ENCODE measurements at places on chromosomes 7 and 10.

DNA sequence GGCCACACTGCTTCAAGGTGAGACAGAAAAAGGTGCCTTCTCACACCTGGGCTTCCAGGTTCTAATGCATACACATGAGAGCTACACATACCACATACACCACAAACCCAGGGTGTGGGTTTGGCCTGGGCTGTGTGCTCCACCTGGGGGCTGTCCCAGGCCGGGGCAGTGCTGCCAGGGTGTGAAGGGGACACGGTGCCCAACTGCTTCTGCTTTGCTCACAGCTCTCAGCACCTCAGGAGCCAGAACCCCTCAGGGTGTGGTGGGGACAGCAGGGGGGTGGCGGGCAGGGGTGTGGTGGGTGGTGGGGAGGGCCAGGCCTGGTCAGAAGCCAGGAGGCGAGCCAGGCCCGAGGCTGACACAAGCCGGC is 51.1 kb downstream of the TMEM209 start:
- no peak for DNase-seq

DNA sequence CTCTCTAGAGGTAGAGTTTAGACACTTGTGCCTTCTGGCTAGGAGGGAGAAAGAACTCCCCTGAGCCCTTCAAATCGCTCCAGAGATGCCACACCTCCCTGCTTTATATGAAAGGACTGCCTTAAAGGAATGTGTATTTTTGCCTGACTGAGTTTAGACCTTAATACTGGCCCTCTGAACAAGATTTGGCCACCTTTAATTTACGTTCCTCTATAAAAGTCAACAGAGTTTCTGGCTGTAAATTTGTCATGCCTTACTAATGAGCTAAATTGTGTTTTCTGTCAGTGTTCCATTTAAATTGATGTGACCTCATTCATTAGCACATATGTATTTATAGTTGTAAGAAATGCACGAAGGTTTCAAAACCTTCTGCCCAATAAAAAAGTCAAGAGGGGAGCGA is 48.0 kb downstream of the SEMA3C start:
- no peak for DNase-seq

- no peak for DNase-seq
These were observed 106.4 kb downstream of the ELMO1 start for GRCh38 chr7:37342176-37342687.

- no peak for DNase-seq
These were observed 5.4 kb downstream of the NYAP1 start for GRCh38 chr7:100489121-100489520.

GRCh38 chr10:127906548-127907377 is at the start of gene PTPRE:
Gene PTPRE (plus strand): TSS chr10:127907103. CDS start chr10:128040882, 133,779 bp downstream.
- DNase-seq: peak; percentile 29

DNA sequence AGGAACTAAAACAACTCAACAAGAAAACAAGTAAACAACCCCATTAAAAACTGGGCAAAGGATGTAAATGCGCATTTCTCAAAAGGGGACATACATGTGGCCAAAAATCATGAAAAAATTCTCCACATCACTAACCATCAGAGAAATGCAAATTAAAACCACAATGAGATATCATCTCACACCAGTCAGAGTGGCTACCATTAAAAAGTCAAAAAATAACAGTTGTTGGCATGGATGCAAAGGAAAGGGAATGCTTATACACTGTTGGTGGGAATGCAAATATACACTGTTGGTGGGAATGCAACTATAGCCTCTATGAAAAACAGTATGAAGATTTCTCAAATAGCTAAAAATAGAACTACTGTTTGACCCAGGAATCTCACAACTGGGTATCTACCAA is 60.0 kb upstream of the LANCL2 start:
- DNase-seq: no peak

DNA sequence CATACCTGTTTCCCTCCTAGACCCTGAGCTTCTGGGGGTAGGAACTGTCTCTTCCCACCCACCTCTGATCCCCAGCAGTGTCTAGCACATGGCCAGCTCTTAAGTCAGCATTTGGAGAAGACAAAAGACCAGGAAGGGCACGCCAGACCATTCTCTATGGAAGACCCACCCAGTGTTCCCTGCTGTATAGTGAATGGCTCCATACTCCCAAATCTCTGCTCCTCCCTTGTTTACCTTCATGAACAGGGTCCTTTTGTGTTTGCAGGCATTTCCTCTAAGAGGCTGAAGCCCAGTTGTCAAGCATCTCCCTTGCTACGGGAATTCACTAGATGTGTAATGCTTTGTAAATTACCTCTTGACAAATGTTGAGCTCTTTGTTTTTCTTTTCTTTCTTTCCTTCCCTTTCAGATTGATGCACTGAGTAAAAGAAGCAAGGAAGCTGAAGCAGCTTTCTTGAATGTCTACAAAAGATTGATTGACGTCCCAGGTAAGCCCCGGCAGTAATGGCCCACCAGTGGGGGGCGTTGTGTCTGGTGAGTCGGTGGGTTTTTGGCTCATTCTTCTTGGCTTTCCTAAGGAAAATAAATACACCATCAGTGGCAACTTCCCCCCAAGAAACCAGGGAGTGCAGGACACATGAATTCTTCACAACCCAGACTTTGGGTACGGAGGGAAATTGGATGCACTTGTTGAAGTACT is 216.6 kb upstream of the SH2B2 start:
- DNase-seq: no peak

Data from NCI-H2171 (cell line).